ENCODE measurements at places on chromosomes 11 and 22.

- no peak for DNase-seq
These were observed 61.0 kb downstream of the TNRC6B start for GRCh38 chr22:40238425-40239344.

DNA sequence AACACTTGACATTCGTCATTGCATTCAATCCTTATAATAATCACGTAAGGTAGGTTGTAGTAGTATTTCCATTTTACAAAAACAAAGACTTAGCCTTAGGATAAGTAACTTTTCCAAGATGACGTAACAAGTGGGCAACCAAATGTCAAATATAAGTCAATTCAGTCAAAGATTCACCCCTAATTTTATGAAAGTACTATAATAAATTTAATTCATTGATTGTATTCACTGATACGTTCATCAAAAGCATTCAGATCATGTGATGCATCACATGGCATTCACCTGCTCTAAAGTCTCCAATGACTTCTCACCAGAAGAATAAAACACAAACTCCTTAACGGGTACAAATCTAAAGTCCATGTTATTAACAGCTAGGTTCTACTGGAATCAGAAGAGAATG lies 2.1 kb downstream of the KIF18A start:
- no peak for DNase-seq

DNA sequence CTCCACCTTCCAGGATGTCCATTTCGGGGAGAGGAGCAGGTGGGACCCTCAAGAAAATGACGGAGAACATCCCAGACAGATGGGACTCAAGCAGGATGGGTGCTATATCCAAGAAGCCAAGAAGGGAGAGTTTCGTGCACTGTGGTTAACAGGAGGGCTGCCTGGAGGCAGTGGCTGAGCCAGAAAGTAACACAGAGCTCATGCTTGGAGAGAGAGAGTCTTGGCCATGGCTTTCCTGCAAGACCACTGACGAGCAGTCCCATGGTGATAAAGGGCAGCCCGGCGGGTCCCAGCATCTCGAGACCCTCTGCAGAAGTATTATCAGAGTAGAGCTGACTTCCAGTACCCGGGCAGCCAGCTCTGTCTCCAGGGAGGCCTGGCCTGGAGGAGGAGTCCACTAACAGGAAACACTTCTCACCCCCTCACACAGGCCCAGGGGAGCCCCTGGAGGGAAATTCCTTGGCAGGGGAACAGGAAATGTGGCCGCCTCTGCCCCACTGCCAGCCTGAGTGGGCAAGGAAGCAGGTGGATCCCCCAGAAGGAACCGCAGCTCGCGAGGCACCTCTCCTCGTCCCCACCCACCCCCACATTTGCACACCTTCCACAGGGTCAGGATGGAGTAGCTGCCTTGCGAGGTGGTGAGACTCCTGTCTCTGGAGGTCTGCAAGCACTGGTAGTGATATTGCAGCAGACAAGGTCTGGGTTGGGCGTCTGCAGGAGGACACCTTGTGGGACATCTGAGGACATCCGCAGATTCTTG lies 32.2 kb downstream of the CYTH4 start:
- no peak for DNase-seq

- DNase-seq, result no peak
These were observed 15.1 kb downstream of the PATE2 start for GRCh38 chr11:125763483-125763882.

GRCh38 chr11:128804481-128804880 lies 62.6 kb downstream of the KCNJ1 start:
- DNase-seq, result no peak
